Tongue (tissue), 3 donors: ENCODE measurements at places on chromosomes 5 and 9.

- no peak for DNase-seq
Observed at GRCh38 chr9:124125651-124125977, 114.0 kb downstream of the LHX2 start.

DNA sequence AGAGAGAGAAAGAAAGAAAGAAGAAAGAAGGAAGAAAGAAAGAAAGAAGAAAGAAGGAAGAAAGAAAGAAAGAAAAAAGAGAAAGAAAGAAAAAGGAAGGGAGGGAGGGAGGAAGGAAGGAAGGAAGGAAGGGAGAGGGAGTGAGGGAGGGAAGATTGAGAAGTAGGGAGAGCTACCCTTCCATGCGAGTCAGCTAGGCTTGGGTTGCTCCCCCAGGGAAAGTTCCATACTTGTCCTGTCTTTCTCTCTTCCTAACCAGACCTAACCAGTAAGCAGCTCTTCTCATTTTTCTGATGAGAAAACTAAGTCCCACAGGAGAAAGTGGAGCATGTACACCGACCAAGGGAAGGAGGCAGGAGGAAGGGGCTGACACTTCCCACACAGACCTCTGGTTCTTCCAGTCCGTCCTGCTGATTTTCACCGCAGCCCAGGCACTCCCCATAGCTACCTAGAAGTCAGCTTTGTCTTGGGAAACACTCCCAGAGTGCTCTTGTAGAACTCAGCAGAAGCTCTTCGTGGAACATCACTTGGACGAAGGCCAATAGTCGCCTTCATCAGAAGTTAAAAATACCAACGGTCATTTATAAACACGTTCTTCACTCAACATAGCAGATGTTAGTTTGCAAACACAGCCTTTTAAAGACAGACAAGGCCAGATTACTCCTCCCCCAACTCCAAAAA, 29.0 kb upstream of the ENTREP1 start:
- DNase-seq: peak; percentile 80

DNA sequence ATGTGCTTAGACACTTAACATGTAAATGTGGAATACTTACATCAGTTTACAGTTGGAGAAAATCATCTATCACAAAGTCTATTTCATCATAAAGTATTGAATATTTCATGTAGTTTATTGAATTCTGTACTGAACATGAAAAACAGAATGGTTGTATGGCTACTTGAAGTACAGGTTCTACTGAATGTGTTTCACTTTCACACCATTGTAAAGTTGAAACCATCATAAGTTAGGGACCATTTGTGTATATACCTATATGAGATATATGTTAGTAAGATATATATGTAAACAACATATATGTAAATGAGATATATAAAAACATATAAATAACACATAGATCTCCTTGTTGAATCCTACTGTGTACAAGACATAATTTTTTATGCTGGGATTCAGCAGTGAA, 63.0 kb upstream of the TAF11L2 start:
- no peak for DNase-seq

- DNase-seq: no peak
Observed at GRCh38 chr5:135103575-135103853, 69.5 kb upstream of the PITX1 start.

DNA sequence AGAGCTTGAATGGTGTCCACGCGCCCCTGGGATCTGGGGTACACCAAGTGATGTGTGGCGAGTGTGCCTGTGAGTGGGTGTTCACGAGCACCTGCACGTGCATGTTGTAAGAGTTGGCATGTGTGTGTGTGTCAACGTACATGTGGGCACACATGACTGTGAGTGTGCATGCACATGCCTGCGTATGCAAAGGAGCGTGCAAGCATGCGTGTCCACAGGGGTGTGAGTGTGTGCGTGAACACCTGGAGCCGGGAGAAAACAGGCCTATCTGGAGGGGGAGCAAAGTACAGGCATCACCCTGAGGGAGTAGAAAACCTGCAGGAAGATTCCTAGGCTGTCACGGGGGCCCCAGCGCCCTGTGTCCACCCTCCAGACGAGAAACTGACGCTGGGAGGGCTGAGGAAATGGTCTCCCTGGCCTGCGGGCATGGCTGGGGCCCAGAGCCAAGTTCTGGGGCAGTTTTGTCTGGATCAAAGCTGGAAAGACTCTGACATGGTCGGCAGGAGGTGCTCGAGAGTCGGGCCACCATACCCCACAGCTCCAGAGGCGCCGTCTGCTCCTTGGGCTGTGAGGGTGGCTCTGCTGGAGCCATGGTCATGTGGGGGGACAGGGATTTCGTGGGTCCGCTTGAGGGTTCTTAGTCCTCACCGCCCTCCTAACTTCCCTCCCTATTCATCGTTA, 31.8 kb downstream of the PTGES start:
- no peak for DNase-seq

DNA sequence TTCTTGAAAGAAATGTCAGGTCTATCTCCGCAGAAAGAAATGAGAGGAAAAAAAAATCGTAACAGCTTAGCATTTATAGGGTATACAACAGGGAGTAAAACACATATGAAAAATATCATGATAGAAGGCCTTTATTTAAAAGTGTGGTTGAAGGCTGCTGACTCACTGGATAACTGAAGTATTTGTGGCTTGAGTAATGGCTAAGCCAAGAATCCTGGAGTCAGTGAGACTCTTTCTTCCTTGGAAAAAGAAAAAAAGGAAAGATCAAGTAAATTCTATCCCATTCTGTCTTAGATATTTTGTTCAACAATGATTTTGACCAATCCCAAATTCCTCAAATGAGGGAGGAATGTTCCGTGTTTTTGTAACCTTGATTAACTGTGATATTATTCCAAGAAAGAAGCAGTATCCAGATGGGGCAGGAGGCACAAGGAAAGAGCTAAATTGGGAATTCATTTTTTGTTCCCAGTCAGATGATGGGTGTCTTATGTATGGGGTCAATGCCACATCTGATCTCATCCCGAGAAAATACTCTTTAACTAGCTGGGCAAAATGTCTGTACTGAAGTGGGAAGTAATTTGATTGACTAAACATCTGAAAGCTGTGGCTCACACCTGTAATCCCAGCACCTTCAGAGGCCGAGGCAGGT, 64.3 kb upstream of the MYO10 start:
- no peak for DNase-seq

- peak; percentile 22 for DNase-seq
Observed at GRCh38 chr9:111974092-111974681, 77.6 kb downstream of the UGCG start.

DNA sequence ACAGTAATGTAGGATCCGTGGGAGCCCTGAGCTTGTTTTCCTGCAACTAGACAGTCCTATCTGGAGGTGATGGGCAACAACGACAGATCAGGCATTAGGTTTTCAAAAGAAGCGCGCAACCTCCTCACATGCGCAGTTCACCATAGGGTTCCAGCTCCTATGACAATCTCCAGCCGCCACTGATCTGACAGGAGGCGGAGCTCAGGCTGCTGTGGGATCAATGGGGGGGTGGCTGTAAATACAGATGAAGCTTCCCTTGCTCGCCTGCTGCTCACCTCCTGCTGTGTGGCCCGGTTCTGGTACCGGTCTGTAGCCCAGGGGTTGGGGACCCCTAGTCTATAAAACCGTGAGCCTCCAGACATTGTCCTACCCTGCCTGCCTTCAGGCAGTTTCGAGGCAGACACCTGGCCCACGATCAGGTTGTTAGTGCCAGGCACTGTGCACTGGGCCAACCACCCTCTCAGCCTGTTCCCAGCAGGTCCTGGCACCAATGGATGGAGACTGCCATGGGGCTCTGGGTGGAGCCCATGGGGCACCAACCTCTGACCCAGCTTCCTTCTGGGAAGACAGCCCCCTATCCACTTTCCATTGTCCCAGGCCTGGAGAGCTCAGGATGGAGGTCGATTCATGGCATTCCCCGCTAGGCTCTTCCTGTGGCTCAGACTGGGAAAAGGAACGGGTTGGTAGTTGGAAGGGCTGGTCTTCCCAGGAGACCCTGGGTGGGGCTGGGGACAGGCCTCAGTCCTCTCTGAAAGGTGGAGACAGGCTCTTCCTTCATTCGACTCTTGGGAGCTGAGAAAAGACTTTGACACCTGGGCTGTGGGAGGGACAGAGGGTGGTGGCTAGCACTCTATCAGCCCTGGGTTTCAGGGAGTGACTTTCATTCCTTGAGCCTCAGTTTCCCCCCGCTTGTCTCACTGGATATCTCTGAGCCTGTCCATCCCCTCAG, 1.7 kb downstream of the ENDOG start:
- peak; percentile 64 for DNase-seq

GRCh38 chr9:130466537-130467217, 21.9 kb downstream of the ASS1 start:
- no peak for DNase-seq

DNA sequence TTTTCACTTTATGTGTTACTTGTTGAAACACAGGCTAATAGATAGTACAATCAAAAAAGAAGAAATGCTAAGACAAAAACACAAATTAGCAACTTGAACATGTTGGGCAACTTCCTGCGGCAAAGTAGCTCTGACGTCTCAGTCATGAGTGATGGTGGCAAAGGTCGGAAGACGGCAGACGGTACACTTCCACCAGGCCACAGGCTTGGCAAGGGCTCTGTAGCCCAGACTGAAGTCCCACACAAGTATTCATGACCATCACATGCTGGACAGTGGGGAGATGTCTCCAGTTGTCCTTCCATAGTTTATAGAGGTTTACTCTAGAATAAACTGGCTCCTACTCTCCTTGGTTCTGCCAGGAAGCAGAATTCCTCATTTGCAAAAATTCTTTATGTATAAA, 831.3 kb downstream of the MTRR start:
- no peak for DNase-seq

- no peak for DNase-seq
Observed at GRCh38 chr5:59769832-59770231, 123.7 kb downstream of the PDE4D start.

DNA sequence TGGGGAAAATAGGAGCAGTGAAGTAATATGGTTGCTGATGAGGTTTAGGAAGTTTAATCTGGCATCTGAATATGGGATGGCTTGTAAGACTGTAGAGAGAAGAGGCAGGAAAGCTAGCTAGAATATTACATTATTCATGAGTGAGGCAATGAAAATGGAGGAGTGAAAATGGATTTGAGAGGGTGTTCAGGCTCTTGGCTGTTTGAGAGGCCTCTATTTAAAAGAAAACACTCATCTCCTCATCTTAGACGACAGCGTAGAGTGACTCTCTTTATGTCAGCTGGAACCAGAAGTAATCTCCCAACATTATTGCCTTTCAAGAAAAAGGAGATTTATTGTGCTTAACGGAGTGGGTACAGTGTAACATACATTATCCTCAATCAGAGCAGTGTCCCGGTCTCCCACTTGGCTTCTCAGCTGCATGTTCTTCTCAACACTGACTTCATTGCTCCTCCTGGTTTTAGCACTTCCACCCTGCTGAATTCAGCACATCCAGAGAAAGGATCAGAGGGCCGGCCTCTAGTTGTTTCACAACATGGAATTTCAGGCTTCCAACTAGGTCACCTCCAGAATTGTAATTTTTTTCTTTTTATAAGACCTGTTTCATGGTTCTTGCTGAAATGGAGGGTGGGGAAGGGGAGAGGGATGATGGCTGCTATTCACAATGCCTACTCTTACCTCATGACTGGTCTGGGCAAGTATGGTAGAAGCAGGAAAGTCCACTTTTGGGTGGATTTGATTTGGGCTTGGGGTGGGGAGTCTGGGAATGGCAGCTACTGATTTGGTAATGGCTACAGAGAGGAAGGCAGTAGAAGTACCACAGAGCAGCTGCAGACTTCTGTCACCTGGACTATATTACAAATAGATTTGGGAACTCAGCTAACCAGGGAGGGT, 52.9 kb upstream of the KIAA1958 start:
- DNase-seq: no peak

GRCh38 chr9:130034570-130034969, 8.4 kb downstream of the FNBP1 start:
- no peak for DNase-seq

- DNase-seq: no peak
Observed at GRCh38 chr9:126893079-126893478, 21.5 kb upstream of the RALGPS1 start.

DNA sequence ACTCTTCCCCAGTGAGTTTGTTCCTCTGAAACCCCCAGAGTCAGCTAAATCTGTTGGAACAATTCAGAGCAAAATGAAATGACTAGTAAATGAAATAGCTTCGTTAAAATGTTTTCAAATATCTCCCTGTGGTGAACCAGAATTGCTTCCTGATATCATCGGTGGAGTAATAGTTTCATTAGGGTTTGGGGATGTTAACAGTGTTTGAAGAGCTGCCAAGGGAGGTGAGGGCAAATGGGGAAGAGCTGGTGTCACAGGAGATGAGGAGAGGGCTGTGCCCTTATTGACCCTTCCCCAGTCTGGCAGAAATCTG, 4.3 kb upstream of the C7 start:
- DNase-seq: no peak

DNA sequence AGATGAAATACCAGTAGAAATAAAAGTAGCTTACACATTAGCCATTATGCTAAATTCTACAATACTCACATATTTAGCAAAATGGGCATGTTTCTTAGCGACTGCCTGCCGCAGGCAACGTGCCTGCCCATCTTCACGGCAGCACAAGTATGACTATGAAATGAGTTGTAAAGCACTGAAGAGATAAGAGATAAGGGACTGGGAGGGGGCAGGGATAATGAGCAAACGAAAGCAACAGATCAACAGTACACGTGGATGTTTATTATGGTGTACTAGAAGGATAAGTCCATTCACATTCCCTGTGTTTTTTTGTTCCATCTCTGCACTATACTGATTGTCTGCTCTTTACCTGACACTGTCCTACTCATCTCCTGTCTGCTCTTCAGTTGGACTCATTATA, 44.1 kb upstream of the KCNN2 start:
- DNase-seq: no peak

GRCh38 chr9:85994191-85994590, 53.2 kb downstream of the NAA35 start:
- no peak for DNase-seq

DNA sequence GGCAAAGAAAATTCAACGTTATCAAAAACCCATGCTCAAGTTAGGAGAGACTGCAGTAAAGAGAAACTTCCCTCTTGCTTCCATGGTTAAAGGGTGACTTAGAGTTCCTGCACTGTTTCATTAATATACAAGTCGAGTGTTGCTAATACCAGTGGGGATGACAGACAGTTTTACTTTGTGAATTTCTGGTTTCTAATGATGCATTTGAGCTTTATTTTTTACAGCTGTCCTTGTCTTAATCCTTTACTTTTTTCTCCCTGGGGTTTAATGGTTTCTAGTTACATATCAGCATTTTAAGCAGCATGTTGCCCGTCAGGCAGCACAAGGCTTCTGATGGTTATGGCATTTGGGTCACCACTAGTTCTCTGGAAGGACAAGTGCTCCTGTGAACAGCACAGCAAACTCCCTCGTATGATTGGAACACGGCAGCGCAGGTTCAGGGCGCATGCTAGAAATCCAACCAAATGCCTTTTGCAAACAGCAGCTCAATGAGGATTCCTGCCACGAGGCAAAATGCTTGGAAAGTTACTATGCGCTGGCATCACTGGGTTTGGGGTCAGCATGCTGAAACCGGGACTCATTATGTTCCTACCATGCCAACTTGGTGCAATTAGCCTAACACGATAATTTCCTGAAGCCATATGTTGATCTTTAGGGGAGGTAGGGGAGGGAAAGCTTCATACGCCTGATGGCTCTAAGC, 463.8 kb downstream of the BNC2 start:
- no peak for DNase-seq
